CD4-positive, alpha-beta T cell treated with Interleukin-6 for 4 hours (primary cell): ENCODE measurements at places on chromosomes 6 and 20.

GRCh38 chr6:7591770-7592169, 1.8 kb downstream of the SNRNP48 start:
- DNase-seq = no peak

DNA sequence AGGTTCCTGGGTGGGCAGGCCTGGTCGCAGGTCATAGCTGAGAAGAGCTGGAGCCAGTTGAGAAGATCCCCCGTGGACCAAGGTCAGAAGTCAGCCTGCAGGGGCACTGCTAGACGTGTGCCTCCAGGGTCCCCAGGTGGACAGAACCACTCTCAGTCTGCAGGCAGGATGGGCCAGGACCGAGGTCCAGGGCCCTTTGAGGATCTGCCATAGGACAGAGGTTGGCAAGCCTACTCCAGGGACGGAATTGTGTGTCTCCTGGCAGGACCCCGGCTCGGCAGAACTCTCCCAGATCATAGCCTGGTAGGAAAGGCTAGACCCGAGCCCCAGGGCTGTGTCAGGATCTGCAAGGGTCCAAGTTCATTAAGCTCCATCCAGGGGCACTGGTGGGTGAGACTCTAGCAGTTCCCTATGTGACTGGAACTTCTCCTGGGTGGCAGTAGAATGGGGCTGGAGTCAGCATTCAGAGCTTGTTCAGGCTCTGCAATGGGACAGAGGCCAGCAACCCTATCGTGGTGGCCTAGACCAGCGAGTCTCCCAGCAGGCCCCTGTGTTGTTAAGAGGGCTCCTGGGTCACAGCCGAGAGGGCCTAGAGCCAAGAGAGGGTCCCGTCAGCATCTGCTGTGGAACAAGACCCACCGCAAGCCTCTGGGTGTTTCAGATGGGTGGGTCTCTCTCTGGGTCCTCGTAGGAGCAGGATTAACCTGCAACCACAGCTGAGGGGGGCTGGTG, 18.2 kb downstream of the TTLL2 start:
- DNase-seq = no peak

GRCh38 chr6:6195080-6195479, 125.4 kb downstream of the F13A1 start:
- DNase-seq = no peak

- no peak for DNase-seq
Observed at GRCh38 chr6:12501990-12502389, 211.8 kb downstream of the EDN1 start.

DNA sequence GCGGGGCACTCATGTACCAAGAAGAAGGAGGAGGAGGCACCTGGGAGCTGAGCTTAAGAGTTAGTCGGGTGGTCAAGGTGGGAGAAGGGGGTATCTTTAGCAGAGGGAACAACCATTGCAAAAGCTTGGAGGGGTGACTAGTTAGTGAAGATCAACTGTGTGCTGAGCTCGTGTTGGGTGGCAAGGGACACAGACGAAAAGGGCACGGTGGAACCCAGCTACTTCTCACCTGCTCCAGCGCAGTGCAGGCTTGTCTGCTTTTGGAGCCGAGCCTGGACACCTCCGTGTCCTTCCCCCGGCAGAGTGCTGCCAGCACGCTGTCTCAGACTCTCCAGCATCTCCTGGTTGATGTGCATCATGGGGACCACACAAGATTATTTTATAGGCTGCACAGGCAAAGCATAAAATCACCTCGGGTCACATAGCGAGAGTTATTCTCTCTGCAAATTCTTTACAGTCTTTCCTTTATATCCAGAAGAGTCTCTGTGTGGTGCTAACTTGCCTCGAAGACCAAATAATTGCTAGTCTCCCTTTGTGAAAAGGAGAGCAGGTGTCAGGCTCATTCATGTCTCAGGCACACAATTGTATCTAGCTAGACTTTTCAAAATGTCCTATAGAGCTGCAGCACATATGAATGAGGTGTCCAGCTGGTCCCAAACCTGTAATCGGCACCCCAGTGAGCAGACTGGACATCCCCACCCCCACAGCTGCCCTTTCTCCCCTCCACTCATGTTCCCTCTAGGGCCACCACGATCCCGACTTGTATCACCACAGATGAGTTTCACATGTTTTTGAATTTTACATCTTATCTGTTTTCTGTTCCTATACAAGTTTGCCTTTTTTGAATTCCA, 123.4 kb downstream of the CEBPB start:
- DNase-seq = no peak

GRCh38 chr6:105514306-105514705, 111.4 kb upstream of the PREP start:
- DNase-seq = no peak

GRCh38 chr6:54291738-54292137, 16.5 kb upstream of the TINAG start:
- no peak for DNase-seq

DNA sequence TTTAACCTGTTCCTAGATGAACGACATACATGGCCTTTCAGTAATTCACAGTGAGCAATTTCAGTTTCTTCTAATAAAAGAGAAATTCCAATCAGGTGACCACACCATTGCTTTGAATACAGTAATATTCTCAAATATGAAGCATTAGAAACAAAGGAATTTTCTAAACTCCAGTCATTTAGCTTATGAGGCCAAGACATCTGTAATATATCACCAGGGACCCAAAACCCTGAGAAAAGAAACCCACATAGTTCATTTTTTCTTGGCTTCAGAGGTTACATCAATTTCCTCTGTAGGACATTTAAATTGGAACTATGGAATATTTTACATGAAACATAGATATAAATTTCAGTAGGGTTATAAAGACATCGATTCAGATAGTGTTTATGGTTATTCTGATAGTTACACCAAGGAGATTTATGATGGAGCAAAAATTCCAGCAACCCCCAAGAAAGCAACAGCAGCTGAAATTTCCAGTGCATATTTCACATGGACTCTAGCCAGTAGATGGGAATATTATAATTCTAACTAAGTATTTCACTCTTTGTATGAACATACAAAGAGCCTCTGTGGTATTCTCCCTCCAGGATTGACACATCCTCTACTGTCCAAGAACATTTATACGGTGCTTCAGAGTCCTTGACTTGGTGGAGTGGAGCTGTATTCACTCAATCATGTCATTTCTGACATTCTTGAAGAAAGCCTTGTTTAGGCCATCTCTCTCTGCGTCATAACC, 82.9 kb downstream of the ADGRG6 start:
- DNase-seq = no peak

DNA sequence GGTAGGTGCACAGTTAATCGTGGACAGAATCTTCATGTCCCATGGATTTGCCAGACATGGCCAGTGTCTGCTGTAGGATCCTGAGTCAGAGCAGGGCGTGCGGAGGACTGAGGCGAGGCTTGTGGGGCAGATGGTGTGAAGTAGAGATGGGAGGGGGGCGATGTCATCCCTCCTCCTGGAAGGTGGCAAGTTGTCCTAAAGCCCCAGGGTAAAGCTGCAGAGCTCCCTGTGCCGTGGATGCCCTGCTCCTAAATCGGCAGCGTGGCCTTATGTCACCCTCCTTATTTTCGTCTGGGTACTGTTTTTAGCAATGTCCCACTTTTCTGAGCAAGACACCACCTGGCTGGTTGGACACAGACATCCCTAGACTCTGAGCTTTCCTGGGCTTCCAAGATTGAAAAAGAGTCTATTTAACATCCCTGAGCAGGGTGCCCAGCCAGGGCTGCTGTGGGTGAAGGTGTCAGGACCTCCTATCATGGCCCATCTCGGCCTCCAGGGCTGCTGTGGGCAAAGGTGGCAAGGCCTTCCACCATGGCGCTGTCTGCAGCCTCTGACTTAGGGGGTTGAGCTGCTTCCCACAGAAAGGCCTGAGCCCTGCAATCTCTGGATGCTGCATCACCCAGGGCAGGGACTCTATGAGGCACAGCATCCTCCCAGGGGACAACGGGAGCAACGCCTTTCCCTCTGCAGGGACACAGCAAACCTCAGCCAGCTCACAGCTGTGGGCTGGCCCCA, 145.4 kb downstream of the TTLL2 start:
- DNase-seq = no peak

GRCh38 chr6:4066029-4066755, 12.7 kb downstream of the FAM217A start:
- no peak for DNase-seq

GRCh38 chr6:42961020-42961470, 491 bp downstream of the GNMT start:
- DNase-seq = no peak

GRCh38 chr20:8783734-8784133, 285.2 kb upstream of the PLCB4 start:
- no peak for DNase-seq

DNA sequence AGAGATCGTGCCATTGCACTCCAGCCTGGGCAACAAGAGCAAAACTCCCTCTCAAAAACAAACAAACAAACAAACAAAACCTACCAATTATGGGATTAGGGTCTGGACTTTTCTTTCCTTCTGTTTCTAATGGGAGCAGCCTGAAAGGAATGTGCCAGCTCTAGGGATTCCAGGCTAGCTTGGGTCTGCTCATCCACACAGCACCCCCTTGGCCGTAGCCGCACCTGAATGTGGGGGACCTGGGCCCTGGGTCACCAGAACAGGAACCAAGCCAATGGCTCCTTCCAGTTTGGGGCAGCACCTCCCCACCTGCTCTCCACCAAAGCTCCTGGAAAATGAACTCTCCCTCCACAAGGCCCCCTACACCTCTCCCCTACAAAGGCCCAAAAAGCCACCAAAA, 6.7 kb downstream of the CTSZ start:
- DNase-seq = no peak

DNA sequence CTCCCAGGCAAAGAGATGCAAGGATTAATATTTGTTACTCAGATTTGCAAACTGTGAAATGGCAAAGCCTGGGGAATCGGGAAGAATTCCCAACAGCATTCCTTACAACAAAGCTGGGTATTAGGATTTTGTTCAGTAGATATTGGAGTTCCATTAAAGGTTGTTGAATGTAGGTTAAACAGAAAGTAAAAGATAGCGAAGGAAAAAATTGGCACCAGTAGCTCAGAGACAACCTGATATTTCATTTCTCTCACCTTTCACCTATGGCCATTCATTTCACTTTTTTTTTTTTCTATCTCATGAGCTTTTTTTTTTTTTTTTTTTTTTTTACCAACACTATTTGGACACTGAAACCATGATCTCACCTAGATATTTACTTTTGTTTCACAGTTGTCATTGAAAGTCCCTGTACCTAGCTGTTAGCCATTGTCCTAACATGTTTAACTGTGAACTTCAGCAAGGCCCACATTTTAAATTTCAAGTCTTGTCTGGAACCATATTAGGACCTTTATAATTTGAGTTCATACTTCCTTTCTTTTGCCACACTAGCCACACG, 552.5 kb downstream of the HAO1 start:
- no peak for DNase-seq

GRCh38 chr6:33642897-33643296, 21.8 kb downstream of the ITPR3 start:
- no peak for DNase-seq

- DNase-seq = no peak
Observed at GRCh38 chr6:72798196-72798595, 176.3 kb downstream of the KCNQ5 start.

- DNase-seq = no peak
Observed at GRCh38 chr6:133314947-133315346, 73.8 kb downstream of the EYA4 start.

- DNase-seq = peak; percentile 67
Observed at GRCh38 chr6:89297695-89298351, 17.3 kb downstream of the GABRR2 start.
